T-helper 2 cell (primary cell): ENCODE measurements at places on chromosomes 13 and 19.

GRCh38 chr19:32396046-32396652 is 9.4 kb upstream of the DPY19L3 start:
- no peak for DNase-seq

DNA sequence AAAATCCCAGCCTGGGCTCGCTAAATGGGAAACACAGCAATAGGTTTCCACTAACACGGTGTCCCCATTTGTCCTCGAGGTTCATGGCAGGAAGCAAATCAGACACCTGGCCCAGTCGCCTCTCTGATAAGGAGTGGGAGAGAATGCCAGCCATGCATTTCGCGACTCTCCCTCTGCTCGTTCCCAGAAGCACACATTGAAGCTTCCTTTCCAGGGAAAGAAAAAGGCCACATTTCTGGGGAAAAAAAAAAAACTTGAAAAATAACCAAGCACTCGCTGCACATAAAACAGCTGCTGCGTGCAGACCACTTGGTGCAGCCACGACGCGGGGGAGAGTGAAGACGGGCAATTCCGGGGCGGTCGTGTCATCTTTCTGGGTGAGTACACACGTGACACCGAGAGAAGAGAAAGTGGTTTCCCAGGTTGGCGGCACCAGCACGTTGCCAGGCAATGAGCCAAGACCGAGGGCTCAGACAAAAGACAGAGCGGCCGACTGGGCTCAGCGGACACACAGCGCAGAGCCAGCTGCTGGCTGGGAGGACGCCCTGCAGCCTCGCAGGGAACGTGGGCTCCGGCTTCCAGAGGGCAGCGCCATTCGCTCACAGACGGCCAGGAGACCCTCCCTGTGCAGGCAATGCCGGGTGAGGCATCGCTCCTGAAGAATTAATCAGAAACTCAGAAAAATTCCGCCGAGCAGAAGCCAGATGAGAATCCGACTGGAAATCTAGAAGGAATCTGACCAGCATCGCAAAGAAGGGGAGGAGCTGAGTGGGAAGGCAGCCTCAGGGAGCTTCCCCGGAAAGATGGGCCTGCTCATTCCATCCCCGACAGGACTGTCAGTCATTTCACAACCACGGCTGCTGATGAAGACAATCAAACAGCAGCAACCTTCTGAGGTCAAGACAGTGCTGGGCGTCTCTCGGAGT is 83.2 kb upstream of the IRS2 start:
- DNase-seq: no peak

DNA sequence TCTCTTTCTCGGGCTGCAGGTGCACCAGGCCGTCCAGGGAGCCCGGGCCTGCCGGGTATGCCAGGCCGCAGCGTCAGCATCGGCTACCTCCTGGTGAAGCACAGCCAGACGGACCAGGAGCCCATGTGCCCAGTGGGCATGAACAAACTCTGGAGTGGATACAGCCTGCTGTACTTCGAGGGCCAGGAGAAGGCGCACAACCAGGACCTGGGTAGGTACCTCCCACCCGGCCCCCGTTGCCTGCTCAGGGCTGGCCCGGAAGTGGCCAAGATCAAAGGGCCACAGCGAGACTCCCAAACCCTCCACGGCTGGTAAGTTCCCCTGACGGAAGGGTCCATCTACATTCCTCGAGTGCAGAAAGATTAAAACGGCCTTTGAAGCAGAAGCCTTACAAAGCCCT is 55.1 kb downstream of the RAB20 start:
- DNase-seq: no peak

DNA sequence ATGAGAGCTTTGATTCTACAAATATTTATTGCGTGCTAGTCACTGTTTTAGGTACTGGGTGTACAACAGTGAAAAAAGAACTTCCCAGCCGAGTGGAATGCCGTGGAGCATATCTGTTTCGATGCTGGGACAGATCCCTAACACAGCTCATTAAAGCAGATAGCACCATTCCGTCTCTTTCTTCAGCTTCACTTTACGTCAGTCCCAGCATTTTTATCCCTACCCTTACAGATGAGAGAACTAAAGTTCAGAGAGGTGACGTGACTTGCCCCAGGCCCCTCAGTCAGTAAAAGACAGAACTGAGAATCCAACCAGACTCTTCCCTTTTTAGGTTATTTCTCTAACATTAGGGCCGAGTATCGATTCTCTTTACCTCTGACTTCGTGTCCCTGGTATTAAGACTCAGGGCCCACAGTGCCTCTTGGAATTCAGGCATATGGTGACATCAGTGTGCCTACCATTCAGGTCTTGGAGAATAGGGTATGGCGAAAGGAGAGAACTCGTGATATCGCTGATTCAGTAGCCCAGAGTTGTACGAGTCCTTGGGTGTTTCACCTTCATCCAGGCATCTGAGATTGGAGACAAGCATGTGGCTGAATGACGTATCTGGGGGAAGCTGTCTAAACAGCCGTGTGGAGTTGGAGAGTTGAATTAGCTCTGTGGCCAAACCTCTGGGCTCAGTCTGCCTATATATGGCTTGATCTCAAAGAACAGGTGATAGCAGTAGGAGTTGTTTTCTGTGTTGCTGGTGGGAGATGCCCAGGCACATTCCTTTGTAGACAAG is 27.1 kb downstream of the ACTN4 start:
- DNase-seq: no peak

DNA sequence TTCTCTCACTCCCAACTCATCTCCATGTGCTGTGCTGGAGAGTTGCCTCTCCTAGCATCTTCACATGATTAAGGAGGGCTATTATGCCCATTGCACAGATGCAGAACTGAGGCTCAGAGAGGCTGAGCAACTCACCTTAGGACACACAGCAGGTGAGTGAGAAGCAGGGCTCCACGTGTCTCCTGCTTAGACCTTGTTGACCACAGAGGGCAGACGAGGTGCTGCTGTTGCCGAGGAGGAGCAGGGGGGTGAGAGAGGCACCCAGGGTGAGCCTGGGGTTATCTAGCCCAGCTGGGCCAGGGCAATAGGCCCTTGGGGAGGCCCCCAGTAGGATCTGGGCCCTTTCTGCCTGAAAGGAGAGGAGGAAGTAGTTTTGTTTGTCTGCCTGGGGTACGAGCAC is 2.4 kb upstream of the HSH2D start:
- peak; percentile 42 for DNase-seq

DNA sequence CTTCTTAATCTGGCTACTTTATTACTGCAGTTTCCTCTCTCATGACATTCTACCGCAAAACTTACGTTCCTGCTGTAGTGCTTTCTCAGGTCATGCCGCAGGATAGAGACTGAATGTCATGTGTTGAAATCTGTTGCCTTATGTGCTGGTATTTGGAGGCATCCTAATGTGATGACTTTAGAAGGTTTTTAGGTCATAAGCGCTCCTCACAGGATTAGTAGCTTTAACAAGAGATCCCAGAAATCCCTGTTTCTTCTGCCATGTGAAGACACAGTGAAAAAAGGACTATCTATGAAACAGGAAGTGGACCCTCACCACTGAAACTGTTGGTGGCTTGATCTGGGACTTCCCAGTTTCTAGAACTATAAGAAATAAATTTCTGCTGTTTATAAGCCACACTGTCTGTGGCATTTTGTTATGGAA is 209.3 kb downstream of the LACC1 start:
- no peak for DNase-seq

DNA sequence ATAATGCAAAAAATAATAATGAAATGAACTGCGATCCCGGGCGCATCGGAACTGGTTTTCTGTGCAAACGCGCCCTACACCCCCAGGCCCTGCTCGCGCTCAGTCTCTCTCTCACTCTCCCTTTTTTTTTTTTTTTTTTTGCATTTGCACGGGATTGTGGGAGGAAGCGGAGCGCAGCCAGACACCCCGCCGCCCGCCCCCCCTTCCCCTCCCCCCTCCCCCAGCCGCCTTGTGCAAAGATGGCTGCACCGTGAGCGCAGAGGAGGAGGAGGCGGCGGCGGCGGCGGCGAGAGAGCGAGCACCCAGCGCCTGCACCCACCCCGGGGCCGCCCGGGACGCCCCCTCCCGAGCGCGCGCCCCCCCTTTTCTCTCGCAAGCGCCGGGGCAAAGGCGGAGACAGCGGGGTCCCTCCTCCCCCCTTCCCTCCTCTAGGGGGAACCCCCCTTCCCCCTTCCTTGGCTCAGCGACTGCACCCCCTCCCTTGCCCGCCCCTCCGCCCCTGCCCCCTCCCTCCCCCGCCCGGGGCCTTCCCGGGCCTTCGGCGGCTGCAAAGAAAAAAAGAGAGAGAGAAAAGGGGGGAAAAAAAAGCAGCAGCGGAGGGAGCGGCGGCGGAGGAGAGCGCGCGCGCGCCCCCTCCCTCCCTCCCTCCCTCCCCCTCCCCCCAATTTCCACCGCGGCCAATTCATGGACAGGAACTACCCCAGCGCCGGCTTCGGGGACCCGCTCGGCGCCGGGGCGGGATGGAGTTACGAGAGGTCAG is at the start of gene PRR12:
Gene PRR12, plus strand, starts transcription at position 212 of the 760 bp plus-strand sequence. Its CDS starts 473 bp downstream, at position 685.
- DNase-seq: peak; percentile 53

- DNase-seq: no peak
These were observed 31.9 kb downstream of the PTPRS start for GRCh38 chr19:5308451-5309437.

DNA sequence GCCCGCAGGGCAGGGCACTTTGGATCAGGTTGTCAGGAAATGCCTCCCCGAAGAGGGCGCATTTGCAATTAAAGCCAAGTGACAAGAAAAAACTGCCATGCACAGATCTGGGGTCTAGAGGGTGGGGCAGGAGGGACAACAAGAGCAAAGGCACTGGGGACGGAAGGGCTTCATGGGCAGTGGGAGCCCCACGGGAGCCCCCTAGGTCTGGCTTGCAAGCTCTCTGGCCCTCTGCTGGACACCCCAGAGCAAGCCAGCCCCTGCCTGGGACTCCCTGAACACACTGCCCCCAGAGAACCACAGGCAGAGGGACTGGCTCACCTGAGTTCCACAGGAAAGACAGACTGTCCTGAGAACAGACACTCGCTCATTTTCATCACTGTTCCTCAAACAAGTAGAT is 30.2 kb upstream of the C19orf12 start:
- no peak for DNase-seq
